ENCODE measurements at places on chromosomes 2 and 18.
A peak's percentile ranks its signal among the peaks of the same experiment; 100 is the strongest.

- no peak overlapping the region for H3K4me3 ChIP-seq
- H3K4me1 ChIP-seq: no peaks in the 10 kb centered on the region
- no peak overlapping the region for H3K27ac ChIP-seq
- H3K27me3 ChIP-seq: no peaks in the 10 kb centered on the region
- no peak for DNase-seq
Measured at GRCh38 chr18:39705362-39705761, 2139.8 kb upstream of the CELF4 start.

DNA sequence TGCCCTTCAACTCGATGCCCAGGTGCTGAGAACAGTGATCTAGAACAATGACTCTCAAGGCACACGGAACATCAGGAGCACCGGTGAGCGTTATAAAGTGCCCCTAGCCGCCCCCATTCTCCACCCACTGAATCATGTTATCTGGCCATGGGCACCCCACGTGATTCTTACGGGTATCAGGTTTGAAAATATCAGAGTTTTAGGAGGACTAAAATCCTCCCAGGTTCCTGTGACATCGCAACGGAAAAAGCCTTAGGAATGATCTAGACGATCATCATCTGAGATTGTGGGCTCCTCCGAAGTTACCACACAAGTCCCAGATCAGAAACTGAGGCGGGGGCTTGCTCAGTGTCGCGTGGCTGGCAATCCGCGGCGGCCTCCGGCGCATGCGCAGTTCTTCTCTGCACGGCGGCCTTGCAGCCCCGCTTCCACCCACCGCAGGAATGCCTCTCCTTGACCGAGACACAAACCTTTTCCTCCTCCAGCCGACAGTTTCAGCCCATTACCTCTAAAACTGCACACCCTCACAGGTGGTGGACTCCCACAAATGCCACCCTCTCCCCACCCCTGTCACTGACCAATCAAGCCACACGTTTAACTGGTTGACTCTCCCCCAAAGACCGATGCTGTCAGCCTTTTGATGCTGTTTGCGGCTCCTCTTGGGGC is 5.8 kb upstream of the MRPL33 start:
- H3K27ac ChIP-seq: no peak overlapping the region
- H3K36me3 ChIP-seq: no peaks in the 10 kb centered on the region
- H3K4me1 ChIP-seq: peaks cover 7% of the 10 kb centered on the region
- peak overlapping the region; percentile 24 for H3K4me3 ChIP-seq

DNA sequence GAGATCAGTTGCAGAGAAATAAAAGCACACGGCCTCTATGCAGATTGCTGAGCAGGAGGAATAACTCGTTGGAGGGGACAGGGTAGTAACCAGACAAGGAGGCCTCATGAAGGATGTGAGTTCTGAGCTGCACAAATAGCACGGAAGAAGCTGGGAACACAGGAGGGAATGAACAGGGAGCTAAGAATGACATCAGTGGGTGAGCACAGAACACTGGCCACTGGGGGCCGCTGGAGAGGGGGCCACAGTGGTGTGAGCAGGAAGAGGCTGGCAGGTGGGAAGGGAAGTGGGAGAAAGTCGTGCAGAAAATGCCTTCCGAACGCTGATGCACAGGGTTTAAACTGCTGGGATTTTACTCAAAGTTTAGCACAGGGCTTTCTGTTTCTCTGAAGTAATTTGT is 61.0 kb downstream of the ZAP70 start:
- no peak overlapping the region for H3K27ac ChIP-seq
- H3K4me3 ChIP-seq: no peak overlapping the region
- DNase-seq: no peak
- H3K4me1 ChIP-seq: peaks cover 18% of the 10 kb centered on the region
- H3K36me3 ChIP-seq: peaks cover 19% of the 10 kb centered on the region

DNA sequence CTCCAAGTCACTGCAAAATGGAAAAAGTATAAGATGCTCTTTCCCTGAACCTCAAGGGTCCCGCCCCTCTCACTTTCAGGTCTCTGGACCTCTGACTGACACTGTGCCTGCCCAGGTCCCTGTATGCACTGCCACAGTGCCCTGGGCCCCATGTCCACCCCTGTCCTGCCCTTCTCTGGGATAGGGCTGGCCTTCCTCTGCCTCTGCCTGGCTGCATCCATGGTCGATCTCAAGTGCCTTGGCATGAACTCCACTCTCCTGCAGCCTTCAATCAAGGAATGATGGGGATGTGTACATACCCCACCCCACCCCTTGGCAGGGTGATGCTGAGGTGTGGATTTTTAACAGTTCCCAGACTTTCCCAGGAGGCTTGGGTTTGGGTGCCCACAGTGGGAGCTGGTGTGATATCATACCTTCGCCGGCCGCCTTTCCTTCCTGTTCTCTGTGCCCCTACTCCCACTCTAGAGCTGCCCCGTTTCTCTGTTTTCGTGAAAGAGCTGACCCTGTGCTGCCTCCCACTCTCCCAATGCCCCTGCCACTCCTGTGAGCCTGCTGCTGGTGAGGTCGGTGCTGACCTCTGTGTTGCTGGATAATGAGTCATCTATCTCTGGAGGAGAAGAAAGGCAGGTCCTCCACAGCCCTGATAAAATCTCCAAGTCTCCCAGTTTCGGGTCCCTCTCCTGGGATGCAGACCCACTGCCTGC is 18.9 kb downstream of the PTPN18 start:
- H3K27ac ChIP-seq: no peak overlapping the region
- H3K36me3 ChIP-seq: no peaks in the 10 kb centered on the region
- no peaks in the 10 kb centered on the region for H3K27me3 ChIP-seq
- H3K4me3 ChIP-seq: no peak overlapping the region
- DNase-seq: no peak

DNA sequence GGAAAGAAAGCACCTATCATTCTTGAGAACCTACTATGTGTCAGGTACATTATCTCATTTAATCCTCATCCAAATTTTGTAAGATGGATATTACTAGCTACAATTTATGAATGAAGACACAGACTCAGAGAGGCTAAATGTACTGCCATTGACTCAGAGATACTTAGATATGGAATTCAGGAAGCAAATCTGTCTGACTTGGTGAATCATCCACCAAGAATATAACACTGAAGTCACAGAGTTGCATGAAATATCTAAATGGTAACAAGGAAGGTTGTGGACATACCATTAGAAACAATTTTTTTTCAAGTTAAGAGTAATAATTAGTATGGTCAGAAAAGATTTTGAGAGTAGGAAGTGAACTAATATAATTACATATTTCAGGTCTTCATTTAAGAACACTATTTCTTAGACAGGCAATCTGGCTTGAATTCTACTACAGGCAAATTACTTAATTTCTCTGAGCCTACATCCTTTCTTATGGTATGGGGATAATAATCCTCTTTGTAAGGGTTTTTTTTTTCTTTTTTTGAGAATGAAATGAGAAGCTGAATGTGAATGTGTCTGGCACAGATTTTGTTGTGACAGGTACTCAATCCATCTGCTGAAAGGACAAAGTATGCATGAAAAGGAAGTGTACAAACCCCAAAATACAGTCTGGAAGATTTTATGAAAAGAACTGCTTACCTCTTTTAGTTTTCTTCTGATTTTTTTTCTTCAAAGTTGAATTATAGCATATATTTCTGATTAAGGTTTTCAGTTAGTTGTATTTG is 14.8 kb upstream of the C2orf66 start:
- no peak overlapping the region for H3K4me3 ChIP-seq

- no peak for DNase-seq
- H3K36me3 ChIP-seq: no peaks in the 10 kb centered on the region
- no peak overlapping the region for H3K4me3 ChIP-seq
- no peak overlapping the region for H3K27ac ChIP-seq
- no peaks in the 10 kb centered on the region for H3K27me3 ChIP-seq
- H3K4me1 ChIP-seq: peaks cover 41% of the 10 kb centered on the region
Measured at GRCh38 chr2:134153294-134153880, 100.5 kb upstream of the MGAT5 start.

- no peaks in the 10 kb centered on the region for H3K36me3 ChIP-seq
Measured at GRCh38 chr2:134386310-134386709, 132.4 kb downstream of the MGAT5 start.

- no peak overlapping the region for H3K27ac ChIP-seq
- H3K4me1 ChIP-seq: no peaks in the 10 kb centered on the region
- no peaks in the 10 kb centered on the region for H3K27me3 ChIP-seq
- H3K36me3 ChIP-seq: peaks cover 61% of the 10 kb centered on the region
Measured at GRCh38 chr2:215394102-215394805, 41.6 kb downstream of the FN1 start.

DNA sequence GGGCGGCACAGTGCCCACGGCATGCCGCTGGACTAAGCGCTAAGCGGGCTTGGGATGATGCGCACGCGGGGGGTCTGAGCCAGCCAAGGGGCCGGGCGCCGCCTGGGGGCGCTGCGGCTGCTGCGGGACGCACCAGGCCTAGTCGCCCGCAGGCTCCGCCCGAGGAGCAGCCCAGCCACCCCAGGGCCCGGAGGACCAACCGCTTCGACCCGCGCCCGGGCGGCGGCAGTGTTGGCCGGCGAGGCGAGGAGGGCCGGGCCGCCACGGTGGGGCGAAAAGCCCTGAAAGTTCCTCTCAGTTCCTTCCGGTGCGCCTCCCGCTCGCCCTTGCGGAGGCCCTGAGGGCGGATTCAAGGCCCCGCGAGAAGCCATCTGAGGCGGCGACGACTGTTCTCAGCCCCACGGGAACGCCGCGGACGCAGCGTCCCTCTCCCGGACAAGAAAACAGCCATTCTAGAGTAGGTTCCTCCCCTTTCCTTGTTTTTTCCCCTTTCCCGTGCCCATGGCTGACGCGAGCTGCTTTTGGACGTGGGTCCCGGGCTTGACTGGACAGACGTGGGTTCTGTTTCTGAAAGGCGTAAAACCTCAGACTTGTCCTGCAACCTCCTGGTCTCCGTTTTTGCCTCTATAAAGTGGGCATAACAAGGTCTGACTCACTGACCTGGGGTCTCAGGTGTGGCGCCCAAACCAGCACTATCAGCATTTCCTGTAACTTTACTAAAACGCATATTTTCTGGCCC is at the start of gene ANKAR:
Gene ANKAR, plus strand, starts transcription at position 297 of the 739 bp plus-strand sequence. CDS start 1,821 bp downstream, outside the sequence.
- H3K27me3 ChIP-seq: no peaks in the 10 kb centered on the region
- H3K4me3 ChIP-seq: peak within 1 kb of the TSS; percentile 66
- H3K36me3 ChIP-seq: peaks cover 8% of the 10 kb centered on the region
- H3K27ac ChIP-seq: peak within 1 kb of the TSS; percentile 97
- peak; percentile 86 for DNase-seq

GRCh38 chr2:33108483-33109443 is 162.0 kb downstream of the LTBP1 start:
- H3K27me3 ChIP-seq: no peaks in the 10 kb centered on the region
- H3K36me3 ChIP-seq: peaks cover 9% of the 10 kb centered on the region
- H3K4me1 ChIP-seq: no peaks in the 10 kb centered on the region

DNA sequence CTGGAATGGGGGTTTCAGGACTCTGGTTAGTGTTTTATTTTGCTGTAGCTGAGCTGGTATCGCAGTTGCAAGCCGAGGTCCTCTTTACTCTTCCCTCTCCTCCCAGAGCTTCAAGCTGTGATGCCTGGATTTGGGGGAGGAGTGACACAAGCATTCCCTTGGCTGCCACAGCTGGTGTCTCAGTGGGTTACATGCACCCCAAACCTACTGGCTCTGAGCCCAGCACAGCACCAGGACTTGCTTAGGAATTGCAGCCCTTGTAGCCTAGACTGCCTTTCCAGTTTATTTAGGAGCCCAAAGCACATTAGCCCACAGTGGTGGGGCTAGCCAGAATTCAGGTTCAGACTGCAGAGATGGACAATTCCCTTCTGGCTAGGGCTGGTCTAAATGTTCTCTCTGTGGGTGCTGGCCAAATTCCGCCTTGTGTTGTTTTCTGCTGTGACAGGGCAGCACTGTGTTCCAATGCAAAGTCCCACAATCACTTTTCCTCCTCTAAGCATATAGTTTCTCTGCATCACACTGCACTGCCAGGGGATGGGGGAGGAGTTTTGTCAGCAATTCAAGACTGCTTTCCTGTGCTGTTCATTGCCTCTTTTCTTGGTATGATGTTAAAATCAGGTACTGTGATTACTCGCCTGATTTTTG is 122.8 kb downstream of the SLC4A10 start:
- no peak for DNase-seq
- no peaks in the 10 kb centered on the region for H3K4me1 ChIP-seq
- H3K4me3 ChIP-seq: no peak overlapping the region

DNA sequence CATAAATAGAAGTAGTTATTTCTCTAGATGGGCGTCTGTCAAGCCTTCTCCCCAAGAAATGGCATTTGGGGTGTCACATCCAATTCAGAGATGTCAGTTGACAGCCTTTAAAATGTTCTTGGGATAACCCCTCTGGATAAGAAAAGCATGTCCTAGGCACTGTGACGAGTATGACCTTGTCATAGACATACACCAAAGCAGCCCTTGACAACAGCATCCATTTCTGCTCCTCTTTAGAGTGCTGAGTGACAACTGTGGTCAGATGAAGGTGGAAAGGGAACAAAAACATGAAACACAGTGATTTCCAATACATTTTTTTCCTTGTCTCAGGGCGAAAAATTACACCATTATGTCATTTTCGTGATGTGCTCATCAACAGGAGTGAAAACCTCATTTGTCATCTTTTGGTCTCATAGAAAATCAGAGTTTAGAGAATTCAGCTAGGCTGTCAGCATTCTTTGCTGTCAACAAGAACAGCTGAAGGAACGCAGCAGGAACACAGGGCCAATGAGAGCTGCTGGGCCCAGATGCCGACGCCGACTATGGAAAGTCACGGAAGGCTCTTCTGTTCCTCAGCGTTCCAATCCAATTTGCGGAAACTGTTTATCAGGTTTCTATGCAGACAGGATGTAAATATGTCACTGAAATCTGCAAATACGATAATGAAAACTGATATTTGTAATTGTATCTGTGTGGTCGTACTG is 193.2 kb downstream of the ICOS start:
- no peaks in the 10 kb centered on the region for H3K4me1 ChIP-seq
- H3K27ac ChIP-seq: no peak overlapping the region
- H3K27me3 ChIP-seq: no peaks in the 10 kb centered on the region
- no peaks in the 10 kb centered on the region for H3K36me3 ChIP-seq
- DNase-seq: no peak

DNA sequence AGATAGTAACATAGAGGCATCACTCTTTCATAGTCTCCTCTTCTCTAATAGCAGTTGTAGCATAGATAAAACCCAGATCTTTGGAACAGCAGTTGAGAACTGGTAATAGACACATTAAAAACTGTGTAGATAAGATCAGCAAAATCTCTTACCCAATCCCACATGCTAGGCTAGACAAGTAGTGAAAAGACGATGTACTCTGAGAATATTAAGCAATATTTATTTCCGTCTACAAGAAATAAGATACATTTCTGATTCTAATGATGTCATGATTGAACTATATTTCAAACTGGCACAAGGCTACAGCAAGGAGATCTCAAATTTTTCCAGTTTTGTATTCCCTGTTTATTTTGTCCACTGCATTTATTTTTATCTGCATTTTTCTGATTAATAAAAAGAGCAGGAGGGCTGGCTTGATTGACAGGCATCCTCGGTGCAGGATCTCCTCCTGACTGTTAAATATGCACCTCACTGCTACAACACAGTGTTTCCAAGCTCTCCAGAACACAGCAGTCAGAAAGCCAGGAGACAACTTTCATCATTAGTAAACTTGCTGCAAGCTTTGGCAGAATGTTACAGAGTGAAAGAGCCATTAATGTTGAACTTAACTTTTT is 73.3 kb upstream of the ATIC start:
- no peak for DNase-seq
- H3K4me1 ChIP-seq: no peaks in the 10 kb centered on the region
- H3K4me3 ChIP-seq: no peak overlapping the region
- H3K27ac ChIP-seq: no peak overlapping the region
- H3K36me3 ChIP-seq: no peaks in the 10 kb centered on the region
